ENCODE measurements at places on chromosomes 16 and 17.

GRCh38 chr16:89484923-89485679 lies 5.3 kb downstream of the ANKRD11 start:
- DNase-seq = no peak

GRCh38 chr16:87484487-87485331 lies 8.1 kb downstream of the ZCCHC14 start:
- DNase-seq = no peak

- peak; percentile 30 for DNase-seq
These were observed 431 bp downstream of the DYNC1LI2 start for GRCh38 chr16:66751053-66751302.

- peak; percentile 48 for DNase-seq
These were observed 199.0 kb downstream of the MSI2 start for GRCh38 chr17:57455063-57455914.

DNA sequence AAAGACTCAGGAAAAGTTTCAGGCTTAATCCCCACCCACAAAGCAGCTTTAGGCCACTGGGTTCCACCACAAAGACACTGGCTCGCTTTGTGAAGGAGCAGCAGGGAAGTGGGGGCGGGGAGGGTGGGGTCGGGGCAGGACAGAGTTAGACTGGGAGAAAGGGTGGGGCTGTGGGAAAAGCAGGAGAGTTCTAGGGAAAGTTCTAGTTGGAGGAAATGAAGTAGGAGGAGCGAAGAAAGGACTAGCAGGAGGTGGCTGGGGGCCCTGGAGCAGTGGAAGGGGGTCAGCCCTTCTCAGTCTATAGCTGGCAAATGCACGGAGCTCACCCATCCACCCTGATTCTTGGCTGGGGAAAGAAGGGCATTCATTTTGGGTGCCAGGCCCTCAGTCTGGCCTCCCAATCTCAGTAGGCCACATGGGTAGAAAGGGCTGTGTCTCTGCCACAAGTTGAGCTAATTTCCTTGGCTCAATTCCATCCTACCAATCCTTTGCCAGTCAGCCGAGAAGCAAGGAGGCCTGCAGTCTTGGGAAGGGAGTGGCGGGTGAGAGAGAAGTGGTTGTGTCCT lies 4.6 kb downstream of the INPP5K start:
- no peak for DNase-seq

DNA sequence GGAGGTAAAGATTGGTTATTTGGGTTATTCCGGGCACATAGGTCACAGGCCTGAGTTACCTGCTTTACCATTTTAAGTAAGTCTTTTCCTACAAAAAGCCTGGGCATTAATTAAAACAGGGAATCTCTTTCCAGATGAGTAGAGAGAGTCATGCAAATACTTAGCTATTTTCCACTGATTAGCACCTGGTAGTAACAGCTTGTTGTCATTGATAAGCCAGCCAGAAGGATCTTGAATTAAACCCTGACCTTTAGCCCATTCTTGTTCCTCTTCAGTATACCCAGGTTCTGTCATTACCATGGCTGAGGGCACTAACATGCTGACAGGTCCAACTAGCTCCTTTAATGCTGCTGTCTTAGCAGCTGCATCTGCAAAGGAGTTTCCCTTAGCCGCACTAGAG lies 44.4 kb upstream of the ARL4D start:
- no peak for DNase-seq

GRCh38 chr17:33072421-33073161 lies 80.9 kb downstream of the SPACA3 start:
- no peak for DNase-seq

GRCh38 chr17:28992625-28993600 lies 12.9 kb downstream of the SEZ6 start:
- DNase-seq = no peak

GRCh38 chr16:78478267-78478861 lies 378.9 kb downstream of the WWOX start:
- no peak for DNase-seq

DNA sequence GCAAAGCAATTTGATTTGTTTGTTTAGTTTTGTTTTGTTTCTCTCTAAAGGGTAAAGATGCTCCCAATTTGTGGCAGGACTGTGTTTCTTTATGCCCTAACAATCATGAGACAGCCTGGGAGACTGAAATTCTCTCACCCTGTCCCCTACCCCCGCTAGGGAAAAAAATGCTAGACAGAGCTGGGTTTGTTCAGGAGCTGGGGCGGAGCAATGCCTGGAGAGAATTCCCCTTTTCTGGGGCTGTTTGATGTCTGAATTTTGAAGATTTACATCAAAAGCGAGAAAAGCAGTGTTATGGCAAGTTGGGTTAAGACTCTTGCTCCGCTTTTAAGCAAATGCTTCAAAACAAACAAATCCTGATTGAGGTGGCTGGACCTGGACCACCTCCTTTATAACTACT lies 8.4 kb downstream of the MAF start:
- no peak for DNase-seq

DNA sequence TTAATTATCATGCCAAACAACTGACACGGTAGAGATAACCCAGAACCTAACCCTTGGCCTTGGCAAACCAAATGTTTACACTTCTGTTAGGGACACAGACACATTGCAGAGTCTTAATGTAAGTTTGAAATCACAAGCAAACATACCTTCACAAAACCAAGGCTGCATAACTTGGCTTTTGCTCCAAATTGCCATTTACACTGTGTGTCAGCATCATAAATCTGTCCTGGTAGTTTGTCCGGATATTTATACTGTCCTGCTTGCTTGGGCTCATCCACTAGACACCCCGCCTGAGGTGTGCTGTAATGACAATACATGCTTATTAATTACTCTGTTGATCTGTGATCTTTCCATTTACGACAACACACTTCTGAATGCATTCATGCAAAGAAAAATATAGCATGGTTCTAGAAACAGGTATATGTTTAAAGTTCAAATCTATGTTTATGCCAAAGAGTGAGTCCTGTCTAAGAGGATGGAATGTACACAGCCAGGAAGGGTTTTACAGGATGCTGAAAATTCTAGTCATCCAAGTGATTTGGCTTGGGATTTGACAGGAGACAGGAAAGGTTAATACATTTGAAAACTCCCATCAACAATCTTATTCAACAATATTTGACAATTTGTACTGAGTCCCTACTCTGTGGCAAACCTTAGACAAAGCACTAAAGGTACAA lies 81.1 kb downstream of the ADAMTS18 start:
- no peak for DNase-seq

DNA sequence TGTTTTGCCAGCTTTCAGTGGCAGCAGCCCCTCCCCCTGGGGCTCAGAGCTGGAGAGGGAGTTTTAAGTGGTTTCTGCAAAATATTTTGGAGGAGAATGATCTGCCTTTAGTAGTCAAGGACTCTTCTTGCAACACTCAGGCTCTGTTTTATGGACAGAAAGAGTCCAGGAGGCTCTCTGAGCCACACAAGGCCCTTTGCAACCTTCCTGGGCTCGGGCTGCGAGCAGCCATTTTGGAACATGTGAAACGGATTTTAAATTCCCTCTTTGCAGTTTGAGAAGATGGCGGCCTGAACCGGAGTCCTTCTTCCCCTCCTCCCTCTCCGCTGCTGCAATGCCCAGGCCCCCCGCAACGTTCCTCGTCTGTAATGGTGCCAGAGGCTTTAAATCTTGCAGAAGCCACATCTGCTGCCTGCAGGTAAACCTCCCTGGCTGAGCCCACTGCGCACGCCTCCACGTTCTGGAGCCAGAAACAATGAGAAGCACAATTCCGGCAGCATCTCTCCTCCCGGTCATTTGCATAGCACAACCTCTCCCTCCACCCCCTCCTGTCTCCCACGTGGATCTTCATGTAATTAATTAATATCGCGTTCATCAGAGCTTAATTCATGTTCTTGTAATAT lies 386.1 kb downstream of the SEC14L1 start:
- DNase-seq = no peak

- DNase-seq = no peak
These were observed 1.1 kb downstream of the CHTF8 start for GRCh38 chr16:69131167-69131838.

DNA sequence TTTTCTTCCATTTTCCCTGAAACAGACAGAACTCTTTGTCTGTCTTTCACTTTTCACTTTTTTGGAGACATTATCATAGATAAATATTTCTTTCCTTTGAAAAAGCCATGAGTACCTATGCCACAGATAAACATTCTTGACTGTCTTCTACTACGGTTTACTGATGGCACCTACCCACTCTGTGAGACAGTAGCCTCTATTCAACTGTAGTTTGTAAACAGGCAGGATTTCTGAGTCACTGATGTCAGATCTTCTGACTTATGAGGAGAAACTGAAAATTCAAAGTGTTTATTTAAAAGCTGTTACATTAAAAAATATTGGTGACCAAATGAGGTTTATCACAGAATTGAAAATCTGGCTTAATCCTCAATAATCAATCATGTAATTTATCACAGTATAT lies 658.4 kb downstream of the TOX3 start:
- DNase-seq = no peak

- DNase-seq = no peak
These were observed 19.9 kb downstream of the C16orf96 start for GRCh38 chr16:4576008-4576407.

DNA sequence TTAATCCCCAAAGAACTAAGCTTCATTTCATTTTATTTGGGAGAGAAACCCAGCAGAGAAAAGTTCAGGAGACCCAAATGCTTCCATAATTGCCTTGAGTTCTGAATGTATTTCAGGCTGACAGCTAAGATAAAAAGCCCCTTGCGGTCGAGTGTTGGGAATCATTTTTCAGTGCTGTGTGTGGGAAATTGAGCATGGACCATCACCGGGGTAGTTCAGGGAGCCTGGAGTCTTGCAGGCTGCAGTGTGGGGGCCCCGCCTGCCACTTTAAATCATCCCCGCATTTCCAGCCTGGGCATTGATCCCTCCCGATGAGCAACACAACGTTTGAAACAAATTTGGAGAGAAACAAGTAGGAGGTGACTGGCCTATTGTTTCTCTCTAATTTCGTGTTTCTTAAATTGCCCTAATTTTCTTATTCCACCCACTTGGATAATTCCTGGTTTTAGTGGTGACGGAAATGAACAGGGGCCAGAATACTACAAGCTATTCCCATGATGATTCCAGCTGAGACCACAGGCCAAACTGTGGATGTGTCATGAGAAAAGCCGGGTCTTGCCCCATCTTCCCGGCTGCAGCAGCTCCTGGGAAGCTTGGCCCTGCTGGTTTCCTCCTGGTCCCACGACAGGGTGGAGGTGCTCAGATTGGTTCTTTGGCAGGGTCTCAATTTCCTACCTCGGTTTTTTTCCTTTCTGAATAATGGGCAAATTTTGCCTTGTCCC lies 75.1 kb downstream of the FOXL1 start:
- no peak for DNase-seq

GRCh38 chr17:81808778-81809555 lies 5.0 kb downstream of the GCGR start:
- no peak for DNase-seq

GRCh38 chr16:9091867-9092281 lies 430 bp downstream of the HAPSTR1 start:
- peak; percentile 24 for DNase-seq

- DNase-seq = no peak
These were observed 2.1 kb downstream of the RFNG start for GRCh38 chr17:82049521-82049971.

GRCh38 chr17:12568358-12569251 lies 97.1 kb upstream of the MYOCD start:
- no peak for DNase-seq

DNA sequence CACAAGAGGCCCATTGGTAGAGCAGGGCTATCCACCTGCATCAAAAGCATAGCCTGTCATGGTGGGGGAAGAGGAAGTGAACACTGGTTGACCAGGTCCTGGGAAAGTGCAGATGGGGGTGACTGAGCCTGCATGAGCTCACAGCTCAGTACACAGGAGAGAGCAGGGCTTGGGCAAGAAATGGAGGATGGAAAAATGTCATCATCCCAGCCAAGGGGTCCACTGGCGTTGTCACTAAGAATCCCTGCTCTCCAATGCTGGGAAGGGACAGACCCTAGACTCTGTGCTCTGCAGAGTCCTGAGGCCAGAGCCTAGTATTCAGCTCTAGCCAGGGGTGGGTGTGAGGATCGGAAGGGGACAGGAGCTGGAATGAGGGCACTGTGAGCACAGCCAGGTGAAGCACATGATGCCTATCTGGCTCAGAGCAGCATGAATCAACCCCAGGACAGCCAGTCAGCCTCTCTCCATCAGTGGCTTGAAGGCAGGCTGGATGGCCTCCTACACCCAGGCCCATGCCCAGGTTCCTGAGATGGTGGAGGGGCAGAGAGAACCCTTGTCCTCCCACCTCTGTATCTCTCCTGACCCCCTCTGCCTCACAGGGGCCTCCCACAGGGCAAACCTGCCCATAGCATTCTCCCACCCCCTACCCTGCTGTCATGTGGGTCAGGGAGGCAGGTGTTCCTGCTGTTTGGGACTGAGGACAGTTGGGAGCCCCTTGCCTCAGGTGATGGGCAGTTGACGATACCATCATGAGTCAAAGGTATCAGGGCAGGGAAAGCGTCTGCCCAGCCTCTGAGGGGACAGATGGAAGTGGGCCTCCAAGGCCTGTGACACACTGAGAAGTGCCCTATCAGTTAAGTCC lies 13.8 kb upstream of the CTCF start:
- DNase-seq = no peak

- DNase-seq = peak; percentile 79
These were observed 162.6 kb upstream of the PLCG2 start for GRCh38 chr16:81616321-81617020.

DNA sequence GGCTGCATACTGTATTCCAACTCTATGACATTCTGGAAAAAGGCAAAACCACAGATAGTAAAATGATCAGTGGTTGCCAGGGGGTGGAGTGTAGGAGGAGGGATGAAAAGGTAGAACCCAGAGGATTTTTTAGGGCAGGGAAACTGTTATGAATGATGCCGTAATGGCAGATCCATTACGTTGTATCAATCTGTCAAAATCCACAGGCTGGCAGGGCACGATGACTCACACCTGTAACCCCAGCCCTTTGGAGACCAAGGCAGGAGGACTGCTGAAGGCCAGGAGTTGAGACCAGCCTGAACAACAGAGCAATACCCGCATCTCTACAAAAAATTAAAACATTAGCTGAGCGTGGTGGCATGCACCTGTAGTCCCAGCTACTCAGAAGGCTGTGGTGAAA lies 91.8 kb downstream of the RMI2 start:
- no peak for DNase-seq

- no peak for DNase-seq
These were observed 81.3 kb downstream of the SDK2 start for GRCh38 chr17:73562896-73563295.

GRCh38 chr17:31472137-31472536 lies 80.7 kb downstream of the RAB11FIP4 start:
- no peak for DNase-seq

GRCh38 chr17:44914148-44914547 lies 1.2 kb downstream of the GFAP start:
- DNase-seq = no peak

Measured in GM12891 (cell line).